ENCODE measurements at places on chromosomes 2 and 18.
A peak's percentile ranks its signal among the peaks of the same experiment; 100 is the strongest.

DNA sequence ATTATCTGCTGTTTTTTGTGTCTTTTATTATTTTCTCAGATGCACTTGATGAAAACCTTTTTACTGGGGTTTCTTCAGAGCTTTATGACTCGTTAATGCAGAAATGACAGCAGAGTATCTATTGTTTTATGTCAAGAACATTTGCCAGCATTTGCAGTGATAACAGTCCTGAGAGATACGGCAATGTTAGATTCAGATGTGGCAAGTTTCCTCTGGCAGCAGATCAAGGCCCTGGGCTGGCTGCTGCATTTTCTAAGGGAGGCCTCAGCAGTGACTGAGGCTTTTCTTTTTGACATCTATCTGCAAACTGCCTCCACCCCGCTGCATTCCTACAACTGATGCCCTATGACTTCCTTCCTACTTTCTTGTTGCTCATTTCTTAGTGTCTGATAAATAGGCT, 40.2 kb downstream of the EFEMP1 start:
- peak; percentile 88 for DNase-seq

- no peak for DNase-seq
Observed at GRCh38 chr2:218853766-218854165, 5.8 kb upstream of the WNT6 start.

GRCh38 chr2:120379916-120380893, 34.3 kb downstream of the INHBB start:
- DNase-seq: no peak

- DNase-seq: no peak
Observed at GRCh38 chr2:101693991-101694588, 3.4 kb upstream of the MAP4K4 start.

- DNase-seq: no peak
Observed at GRCh38 chr2:24048769-24049484, 614 bp upstream of the FKBP1B start.

GRCh38 chr2:201668402-201668910, 25.2 kb upstream of the TMEM237 start:
- DNase-seq: no peak

- DNase-seq: no peak
Observed at GRCh38 chr2:98937906-98938305, 1.9 kb upstream of the CRACDL start.

- DNase-seq: peak; percentile 24
Observed at GRCh38 chr2:73107211-73107926, 5.4 kb downstream of the RAB11FIP5 start.

- no peak for DNase-seq
Observed at GRCh38 chr2:96241227-96241626, 24.6 kb downstream of the TMEM127 start.

DNA sequence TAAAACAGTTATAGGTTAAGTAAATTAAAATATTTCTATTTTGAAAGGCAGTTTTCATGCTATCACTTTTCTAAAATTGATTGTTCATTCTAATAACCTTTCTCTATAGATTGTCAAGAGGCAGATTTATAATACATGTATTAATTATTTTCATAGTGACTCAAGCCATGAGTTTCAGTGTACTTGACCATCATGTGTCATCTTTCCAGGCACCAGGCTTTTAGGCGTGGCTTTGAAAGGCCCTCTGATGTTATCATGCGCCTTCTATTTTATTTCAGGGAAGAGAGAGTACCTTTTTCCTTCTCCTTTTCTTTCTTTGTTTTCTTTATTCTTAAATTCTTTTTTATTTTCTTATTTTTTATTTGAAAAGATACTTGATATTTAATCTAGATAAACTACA, 128.3 kb upstream of the ETAA1 start:
- peak; percentile 47 for DNase-seq

DNA sequence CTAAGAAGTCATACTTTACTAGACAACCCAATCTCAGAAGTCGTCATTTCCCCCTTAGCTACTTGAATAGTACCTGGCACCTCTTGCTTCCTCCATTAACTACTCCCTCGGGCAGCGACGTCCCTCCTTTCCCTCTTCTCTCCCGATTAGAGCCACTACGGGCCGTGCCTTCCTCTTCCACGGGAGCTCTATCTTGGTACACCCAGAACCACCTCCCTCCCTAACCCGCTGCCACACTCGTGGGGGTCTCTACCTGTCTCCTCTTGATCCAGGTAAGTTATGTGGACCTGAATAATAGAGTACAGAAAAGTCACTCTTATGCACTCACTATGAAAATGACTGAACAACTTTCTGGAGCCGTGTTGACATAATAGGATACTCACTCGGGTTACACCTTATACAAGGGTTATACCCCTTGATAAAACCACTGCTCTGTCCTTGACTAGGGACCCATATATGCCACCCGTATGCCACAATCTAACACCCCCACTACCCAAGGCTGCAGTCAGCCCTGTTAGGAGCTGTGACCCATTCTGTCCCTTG, 595 bp upstream of the HDHD2 start:
- DNase-seq: no peak

- no peak for DNase-seq
Observed at GRCh38 chr2:41725901-41726300, 321.9 kb upstream of the PKDCC start.

- DNase-seq: no peak
Observed at GRCh38 chr2:61633250-61633649, 95.1 kb upstream of the XPO1 start.

DNA sequence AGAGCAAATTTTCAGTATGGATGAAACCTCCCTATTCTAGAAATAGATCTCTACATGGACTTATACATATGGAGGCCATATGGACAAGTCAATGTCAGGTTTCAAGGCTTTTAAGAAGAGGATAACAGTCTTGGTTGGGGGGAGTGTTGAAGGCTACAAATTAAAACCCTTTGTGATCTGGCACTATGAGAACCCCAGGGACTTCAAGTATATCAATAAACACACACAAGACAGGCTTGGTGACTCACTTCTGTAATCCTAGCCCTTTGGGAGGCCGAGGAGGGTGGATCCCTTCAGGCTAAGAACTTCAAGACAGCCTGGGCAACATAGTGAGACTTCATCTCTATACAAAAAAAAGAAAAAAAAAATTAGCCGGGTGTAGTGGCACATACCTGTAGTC, 127.2 kb upstream of the SP5 start:
- DNase-seq: no peak

GRCh38 chr2:173828189-173829142, 136.7 kb downstream of the SP3 start:
- peak; percentile 73 for DNase-seq

DNA sequence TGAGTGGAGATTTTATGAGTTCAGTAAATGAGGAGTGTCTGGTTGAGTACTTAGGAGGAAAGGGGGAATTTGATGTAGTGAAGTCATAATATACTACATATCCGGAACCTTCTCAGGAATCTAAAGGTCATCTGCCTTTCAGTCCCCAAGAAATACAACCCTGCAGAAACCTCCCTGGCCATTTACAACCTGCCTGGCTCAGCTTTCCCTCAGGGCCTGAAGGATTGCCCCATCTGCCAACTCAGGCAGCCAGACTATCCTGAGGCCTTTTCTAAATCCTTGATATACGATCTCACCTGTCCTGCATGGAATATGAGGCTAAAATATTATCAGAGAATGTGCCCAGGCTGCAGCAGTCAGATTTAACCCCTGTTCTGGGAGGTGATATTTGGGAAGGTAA, 165.4 kb upstream of the SPOPL start:
- DNase-seq: no peak

GRCh38 chr2:128901572-128902391, 583.1 kb upstream of the HS6ST1 start:
- no peak for DNase-seq

- no peak for DNase-seq
Observed at GRCh38 chr2:22907330-22907729, 477.6 kb upstream of the KLHL29 start.

DNA sequence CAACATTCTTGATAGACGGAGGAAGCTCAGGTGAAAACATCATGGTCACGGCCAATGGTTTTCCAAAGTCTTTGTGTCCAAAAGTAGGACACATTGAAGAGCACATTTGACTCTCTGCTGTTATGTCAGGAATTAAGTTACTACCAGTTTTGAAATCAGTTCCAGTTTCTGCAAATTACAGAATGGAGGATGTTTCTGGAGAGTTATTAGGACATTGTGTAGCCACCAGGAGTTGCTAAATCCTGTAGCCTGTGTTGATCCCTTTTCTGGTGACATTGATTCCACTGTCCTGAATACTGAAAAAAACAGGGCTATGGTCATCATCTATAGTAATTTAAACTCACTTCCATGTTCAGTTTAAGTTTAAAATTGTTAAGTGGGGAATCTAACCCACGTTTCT, 15.3 kb downstream of the UPP2 start:
- no peak for DNase-seq

DNA sequence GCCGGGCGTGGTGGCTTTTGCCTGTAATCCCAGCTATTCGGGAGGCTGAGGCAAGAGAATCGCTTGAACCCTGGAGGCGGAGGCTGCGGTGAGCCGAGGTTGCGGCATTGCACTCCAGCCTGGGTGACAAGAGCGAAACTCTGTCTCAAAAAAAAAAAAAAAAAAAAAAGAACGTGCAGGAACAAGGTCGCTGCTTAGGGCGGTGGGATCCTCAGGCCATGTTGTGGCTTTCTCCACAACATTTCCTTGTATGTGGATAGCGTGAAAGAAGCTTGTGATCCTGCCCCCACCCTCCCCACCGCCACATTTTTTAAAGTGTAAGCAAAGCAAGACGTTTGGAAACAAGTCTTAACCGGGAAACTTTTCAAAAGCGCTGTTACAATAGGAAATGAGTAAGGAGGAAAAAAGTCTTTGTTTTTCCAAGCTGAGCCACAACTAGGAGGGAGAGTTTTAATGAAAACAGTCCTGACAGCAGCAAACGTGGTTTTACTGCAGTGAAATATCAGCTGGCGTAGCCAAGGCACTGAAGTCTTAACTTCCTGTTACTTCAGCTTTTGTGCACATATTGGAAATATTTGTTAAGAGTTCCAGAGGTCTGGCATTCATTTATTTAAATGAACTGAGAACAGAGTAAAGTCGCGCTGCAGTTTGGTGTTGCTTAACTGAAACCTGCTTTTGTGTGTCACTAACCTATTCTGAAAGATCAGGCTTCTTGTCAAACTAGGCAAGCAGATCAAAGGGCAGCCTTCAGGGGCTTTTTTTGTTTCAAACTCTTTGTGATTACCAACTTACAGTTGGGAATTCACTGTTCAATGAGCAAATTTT, 3.8 kb downstream of the TGIF1 start:
- DNase-seq: peak; percentile 99

GRCh38 chr18:499776-500631, 497 bp downstream of the COLEC12 start:
- DNase-seq: peak; percentile 69

DNA sequence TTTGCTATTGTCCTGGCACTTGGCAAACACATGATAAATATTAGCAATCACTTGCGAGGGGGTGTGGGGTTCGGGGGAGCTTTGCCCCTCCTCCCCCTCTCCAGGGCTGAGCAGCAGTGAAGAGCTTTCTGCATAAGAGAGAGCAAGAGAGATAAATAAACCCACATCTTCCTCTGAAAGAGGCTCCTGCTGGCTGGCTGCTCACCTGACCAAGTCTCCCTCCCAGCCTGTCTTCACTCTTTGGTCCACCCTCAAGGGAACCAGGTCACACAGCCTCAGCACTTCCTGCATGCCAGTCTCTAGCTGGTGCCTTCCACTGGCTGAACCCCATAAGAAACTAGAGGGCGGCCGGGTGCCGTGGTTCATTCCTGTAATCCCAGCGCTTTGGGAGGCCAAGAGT, 18.5 kb upstream of the YWHAQ start:
- no peak for DNase-seq

GRCh38 chr18:49214706-49215105, 245.7 kb downstream of the DYM start:
- no peak for DNase-seq

GRCh38 chr2:152477347-152478092, 142.5 kb downstream of the FMNL2 start:
- DNase-seq: no peak

DNA sequence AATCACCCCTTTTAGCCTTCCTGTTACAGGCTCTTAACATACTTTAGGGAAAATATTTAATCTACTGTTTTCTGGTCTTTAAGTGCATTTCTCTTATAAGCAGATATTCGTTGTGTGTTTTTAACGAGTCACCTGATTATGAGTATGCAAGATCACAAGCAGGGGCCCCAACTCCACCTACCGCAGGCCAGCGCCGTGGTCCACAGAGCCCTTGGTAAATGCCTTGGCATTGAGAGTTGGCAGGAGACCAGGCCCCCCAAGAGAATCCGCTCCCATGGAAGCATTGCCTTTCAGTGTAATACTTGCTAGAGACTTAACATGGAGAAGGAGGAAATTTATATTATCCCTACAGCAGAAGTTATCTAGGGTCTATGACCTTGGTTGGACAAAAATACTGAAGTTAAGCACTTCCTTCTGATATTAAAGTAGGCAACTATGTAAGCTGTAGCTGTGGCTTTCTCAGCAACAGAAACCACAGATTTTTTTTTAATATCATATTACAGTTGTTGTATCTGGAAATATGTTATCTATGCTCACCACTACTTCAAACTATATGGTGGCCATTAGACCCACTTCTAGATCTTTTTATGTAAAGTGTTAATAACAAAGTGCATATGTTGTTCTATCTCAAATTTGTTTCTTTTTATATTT, 241.8 kb upstream of the MGAT5 start:
- DNase-seq: no peak

DNA sequence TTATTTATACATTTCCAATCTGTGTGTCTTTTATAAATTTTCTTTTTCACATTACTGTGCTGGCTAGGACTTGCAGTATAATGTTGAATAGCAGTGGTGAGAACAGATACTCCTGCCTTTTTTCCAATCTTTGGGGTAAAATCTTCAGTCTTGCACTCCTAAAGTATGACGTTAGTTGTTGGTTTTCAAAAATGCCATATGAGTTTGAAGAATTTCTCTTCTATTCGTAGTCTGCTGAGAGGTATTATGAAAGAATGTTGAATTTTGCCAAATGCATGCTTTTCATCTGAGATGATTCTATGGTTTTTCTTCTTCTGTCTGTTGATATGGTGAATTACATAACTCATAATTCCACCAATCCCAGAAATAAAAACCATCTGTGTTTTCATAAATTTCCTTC, 335.3 kb upstream of the CHST9 start:
- DNase-seq: no peak

- DNase-seq: no peak
Observed at GRCh38 chr18:30376515-30376914, 666.0 kb downstream of the DSC3 start.

GRCh38 chr2:212979046-212979612, 172.3 kb downstream of the IKZF2 start:
- no peak for DNase-seq

GRCh38 chr2:137945229-137945628, 19.0 kb upstream of the HNMT start:
- DNase-seq: no peak

GRCh38 chr2:72084584-72084976, 63.1 kb downstream of the CYP26B1 start:
- no peak for DNase-seq

GRCh38 chr2:60522462-60522861, 31.0 kb downstream of the BCL11A start:
- DNase-seq: no peak

DNA sequence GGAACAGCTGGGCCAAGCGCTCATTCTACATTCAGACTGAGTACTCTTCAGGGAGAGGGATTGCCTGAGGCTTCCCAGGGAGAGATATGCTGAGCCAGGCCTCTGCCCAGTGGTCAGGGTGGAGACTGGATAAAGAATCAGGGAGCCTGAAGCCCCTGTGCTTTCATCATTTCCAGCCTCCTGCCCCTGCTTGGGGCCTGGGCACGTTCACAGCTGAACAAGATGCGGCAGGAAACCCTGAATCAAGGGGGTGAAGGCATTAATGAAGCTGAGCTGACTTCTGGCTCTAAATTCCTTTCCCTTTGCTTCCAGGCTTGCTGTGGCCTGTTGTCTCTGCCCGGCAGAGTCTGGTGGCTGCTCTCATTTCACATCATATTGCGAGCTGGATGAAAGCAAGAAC, 35.0 kb downstream of the RPL37A start:
- no peak for DNase-seq
